ENCODE measurements at places on chromosomes 12 and 14. TPM values are rescaled to one million over a fixed set of nuclear protein-coding genes. Genes with fewer than 3 reads are reported as not detected.

Gene AKAP5
- 0.49 TPM for total RNA-seq

DNA sequence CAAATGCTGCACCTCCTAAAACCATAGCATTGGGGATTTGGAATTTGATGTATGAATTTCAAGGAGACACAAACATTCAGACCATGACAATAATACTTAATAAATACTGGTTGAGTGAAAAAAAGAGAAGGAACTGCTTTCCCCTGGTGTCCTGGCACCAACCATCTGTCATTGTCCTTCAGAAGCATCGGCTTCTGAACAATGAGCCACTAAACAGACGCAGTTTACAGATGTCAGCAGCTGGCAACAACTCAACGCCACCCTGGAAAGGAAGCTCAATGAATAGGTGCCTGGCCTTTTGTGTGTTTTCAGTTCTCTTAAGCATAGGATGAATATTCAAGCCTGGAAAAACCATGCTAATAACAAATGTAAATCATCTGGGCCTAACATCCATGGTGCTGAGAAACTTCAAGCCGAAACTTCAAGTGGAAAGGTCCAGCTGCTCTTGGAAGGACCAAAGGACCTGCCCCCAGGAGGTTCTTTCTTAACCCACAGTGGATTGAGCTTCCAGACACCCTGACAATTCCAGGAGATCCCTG, 101.3 kb downstream of the WIF1 start:
- DNase-seq = no peak

Gene MYO1H
- not detected for total RNA-seq

DNA sequence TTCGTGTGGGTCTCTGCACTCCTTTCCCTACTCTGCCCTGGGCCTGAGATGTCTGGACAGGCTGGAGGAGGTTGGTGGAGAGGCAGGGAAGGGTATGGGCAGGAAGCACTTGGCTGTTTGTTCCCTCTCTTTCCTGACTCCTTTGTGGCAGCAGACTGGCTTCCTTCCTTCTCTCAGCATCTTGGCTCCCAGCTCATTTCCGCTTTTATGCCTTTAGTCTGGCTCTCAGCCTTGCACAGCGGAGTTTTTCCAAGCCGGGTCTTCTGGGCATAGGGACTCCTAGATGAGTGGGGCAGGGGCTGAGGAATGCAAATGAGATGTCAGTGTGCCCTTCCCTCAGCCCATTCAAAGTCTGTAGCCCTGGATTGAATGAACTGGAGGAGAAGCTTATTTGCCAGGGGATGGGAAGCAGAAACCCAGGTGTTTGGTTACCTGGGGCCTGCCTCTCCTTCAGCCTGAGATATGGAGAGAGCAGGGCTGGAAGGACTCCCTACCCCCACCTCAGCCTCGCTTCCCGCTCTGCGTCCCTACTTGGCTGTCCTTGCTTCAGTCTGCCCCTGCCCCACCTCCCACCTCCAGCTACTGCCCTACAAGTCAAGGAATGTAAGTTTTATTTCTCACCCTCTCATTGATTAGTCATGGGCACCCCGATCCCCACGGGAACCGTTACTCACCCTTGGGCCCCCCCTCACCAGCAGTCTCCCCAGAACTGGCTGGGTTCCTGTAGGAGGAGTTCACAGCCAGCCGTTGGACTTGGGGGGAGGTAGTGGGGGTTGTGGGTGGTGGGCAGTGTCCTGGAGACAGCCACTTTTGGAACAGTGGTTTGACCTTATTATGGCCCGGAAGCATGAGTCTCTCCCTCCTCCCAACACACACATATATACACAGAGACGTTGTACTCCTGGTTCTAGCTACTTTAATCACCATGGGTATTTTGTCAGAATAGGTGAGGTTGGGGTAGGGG, 9.3 kb upstream of the ITGA5 start:
- no peak for DNase-seq

GRCh38 chr12:75606151-75606550, 94.7 kb upstream of the KRR1 start:
- no peak for DNase-seq

- no peak for DNase-seq
These were observed 13.9 kb downstream of the ZDHHC17 start for GRCh38 chr12:76777765-76778216.

DNA sequence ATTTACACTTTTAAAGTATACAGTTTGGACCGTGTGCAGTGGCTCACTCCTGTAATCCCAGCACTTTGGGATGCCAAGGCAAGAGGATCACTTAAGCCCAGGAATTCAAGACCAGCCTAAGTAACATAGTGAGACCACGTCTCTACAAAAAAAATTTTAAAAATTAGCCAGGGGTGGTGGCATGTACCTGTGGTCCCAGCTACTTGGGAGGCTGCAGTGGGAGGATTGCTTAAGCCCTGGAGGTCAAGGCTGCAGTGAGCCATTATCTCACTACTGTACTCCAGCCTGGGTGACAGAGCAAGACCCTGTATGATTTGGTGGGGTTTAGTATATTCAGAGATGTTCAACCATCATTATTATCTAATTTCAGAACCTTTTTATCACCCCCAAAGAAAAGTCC, 4.7 kb downstream of the EIF4B start:
- no peak for DNase-seq

GRCh38 chr14:105023144-105023543, 2.3 kb upstream of the CDCA4 start:
- DNase-seq = no peak

GRCh38 chr14:21241218-21241819, 27.9 kb downstream of the HNRNPC start:
- no peak for DNase-seq

GRCh38 chr14:84323978-84324377, 1206.0 kb upstream of the FLRT2 start:
- no peak for DNase-seq

Gene TMEM117
- 22.1 TPM for total RNA-seq
